Activated CD4-positive, alpha-beta T cell treated with anti-CD3 and anti-CD28 coated beads, Interleukin-2, amount 10 ng/mL, durations not matched to agents 7 days and 5 days (primary cell): ENCODE measurements at places on chromosomes 1 and 21. TPM values are rescaled to one million over a fixed set of nuclear protein-coding genes. Genes with fewer than 3 reads are reported as not detected.

DNA sequence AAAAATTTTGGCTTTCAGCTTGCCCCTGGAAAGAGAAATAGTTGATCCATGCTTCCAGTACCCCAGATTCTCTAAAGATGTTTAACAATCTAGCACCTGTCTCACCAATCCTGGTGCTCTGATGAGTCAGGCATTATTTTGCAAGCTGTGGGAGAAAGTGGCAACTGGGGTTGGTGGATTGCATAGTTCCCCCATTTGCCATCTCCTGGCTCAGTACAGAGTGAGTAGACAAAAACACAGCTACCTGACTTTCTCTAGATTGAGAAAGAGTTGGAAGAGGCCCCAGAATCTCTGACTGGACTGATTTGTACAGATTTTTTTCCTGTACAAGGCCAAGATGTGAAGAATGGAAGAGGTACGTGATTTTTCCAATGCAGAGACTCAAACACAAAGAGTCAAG lies 75.1 kb upstream of the NEGR1 start:
- H3K27ac ChIP-seq, result no peak overlapping the region
- H3K4me3 ChIP-seq, result no peak overlapping the region
- no peaks in the 10 kb centered on the region for H3K36me3 ChIP-seq
- H3K4me1 ChIP-seq, result no peaks in the 10 kb centered on the region
- DNase-seq, result no peak

DNA sequence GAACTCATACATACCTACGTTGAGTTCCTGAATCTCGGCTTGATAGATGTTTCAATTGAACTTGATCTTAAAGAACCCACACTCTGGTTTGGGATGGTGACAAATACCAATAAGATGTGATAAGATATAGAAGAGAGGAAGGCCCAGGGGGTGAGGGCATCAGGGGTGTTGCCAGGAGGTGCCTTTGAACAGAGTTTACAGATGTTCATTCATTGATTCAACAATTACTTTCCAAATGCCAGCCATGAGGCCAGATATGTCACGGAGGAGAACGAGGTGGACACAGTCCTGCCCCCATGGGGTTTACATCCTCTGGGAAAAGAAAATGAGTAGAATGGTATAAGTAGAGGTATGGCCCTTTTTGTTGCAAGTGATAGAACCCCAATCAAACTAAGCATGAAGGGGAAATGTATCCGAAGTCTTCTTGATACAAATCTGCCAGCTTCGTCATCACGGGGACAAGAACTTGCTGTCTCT lies 659 bp downstream of the LRRC71 start:
- peaks cover 13% of the 10 kb centered on the region for H3K4me1 ChIP-seq
- peaks cover 77% of the 10 kb centered on the region for H3K27me3 ChIP-seq
- no peak overlapping the region for H3K4me3 ChIP-seq
- DNase-seq, result no peak

DNA sequence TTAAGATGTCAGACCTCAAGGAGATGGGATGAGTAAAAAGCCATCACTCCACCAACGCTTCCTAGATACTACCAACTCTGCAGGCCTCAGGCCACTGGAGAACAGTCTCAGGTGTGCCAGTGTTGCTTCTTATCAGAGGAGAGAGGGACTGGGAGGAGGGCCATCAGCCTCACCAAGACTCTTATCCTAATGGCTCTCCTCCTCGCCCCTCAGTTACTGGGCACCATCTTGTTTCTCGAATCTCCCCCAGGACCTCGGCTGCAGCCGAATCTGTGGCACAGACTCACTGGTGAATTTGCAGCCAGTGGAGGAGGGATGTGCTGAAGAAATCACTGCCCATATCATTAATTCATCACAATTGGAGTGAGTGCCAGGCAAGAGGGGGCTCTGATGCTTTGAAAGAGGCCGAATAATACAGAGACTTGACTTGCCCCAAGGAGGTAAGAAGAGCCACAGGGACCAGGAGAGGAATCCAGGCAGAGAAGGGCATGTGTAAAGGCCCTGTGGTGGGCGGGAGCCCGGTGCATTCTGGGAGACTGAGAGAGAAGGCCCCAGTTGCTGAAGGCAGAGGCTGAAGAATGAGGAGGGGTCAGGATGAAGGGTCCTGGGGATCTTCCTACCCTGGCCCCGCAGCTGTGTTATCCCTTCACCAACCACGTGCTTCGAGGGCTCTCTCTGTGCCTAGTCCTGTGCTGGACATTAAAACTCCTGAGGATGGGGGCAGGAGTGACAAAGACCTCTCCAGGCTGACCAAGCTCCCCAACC lies 129.8 kb downstream of the PTPRU start:
- DNase-seq, result no peak
- no peaks in the 10 kb centered on the region for H3K36me3 ChIP-seq
- H3K27me3 ChIP-seq, result peaks cover 7% of the 10 kb centered on the region
- H3K27ac ChIP-seq, result no peak overlapping the region

DNA sequence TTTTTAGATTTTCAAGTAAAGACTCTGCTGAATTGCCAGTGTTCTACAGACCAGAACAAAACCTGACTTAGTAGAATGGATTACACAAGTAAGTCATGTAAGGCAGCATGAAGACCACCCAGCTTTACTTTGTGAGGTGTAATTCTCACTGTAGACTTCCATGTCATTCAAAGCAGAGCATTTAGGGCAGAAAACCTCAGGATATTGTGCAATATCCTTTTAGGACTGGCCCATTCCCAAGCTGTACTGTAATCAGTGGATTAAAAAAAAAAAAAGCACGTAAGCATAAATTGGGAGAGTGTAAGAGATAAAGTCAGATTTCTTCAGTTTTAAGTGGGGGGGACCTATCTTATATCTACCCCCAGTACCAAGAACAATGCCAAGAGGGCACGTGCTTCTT lies 380.5 kb upstream of the PRMT6 start:
- H3K4me1 ChIP-seq, result no peaks in the 10 kb centered on the region
- H3K36me3 ChIP-seq, result no peaks in the 10 kb centered on the region
- H3K27ac ChIP-seq, result no peak overlapping the region
- no peak for DNase-seq

DNA sequence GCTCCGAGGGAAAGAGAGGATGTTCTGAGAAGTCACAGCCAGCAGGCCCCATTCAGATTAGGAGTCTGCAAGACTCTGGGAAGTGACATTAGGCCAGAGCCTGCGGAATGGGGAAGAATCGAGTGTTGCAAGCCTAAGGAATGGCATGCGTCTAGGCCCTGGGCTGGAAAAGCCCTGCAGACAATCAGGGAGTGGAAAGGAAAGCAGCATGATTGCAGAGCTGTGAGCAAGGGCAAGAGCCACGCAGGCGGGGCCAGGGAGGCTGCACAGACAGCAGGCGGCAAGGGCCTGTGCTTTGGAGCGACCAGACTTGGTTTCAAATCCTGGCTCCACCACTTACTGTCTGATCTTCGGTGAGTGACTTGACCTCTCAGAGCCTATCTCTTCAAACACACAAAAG lies 118.2 kb downstream of the RRAGC start:
- no peak overlapping the region for H3K27ac ChIP-seq
- peaks cover 6% of the 10 kb centered on the region for H3K4me1 ChIP-seq
- no peaks in the 10 kb centered on the region for H3K36me3 ChIP-seq
- no peak overlapping the region for H3K4me3 ChIP-seq

GRCh38 chr1:173758980-173759379 lies 44.2 kb downstream of the KLHL20 start:
- no peaks in the 10 kb centered on the region for H3K27me3 ChIP-seq
- peaks cover 17% of the 10 kb centered on the region for H3K4me1 ChIP-seq
- H3K27ac ChIP-seq, result no peak overlapping the region
- no peak for DNase-seq
- H3K4me3 ChIP-seq, result no peak overlapping the region

GRCh38 chr1:108071601-108072000 lies 106.6 kb upstream of the VAV3 start:
- no peak overlapping the region for H3K4me3 ChIP-seq
- no peaks in the 10 kb centered on the region for H3K27me3 ChIP-seq
- H3K27ac ChIP-seq, result no peak overlapping the region
- no peaks in the 10 kb centered on the region for H3K36me3 ChIP-seq
- H3K4me1 ChIP-seq, result peaks cover 5% of the 10 kb centered on the region

The NPR1 gene
- not detected for total RNA-seq

The SIM2 gene
- total RNA-seq, result 0.05 TPM

The TMOD4 gene
- total RNA-seq, result 2.7 TPM

The RGS2 gene
- 3.4 TPM for total RNA-seq

The RNU1-4 gene
- 2,316 TPM for total RNA-seq
